Kidney epithelial cell (primary cell): ENCODE measurements at places on chromosomes 4 and X.

DNA sequence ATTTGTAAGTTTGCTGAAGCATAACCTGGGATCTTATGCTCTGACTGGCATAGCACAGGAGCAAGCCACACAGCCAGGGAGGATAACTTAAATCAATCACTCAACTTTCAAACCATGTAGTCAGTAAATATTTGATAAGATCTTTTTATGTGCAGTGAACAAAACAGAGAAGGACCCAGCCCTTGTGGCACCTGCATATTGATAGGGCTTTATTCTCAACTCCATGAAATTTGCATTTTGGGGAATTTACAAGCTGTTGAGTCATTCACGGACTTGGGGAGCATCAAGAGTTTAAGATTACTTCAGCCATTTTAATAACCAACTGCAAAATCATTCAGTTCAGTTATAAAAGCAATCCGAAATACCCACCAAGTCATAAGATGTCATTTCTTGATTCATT lies 122.6 kb downstream of the COMMD8 start:
- no peak for DNase-seq

- DNase-seq, result no peak
Measured at GRCh38 chr4:47933840-47934239, 19.5 kb upstream of the NFXL1 start.

GRCh38 chr4:84913176-84913575 lies 53.3 kb downstream of the WDFY3 start:
- no peak for DNase-seq

DNA sequence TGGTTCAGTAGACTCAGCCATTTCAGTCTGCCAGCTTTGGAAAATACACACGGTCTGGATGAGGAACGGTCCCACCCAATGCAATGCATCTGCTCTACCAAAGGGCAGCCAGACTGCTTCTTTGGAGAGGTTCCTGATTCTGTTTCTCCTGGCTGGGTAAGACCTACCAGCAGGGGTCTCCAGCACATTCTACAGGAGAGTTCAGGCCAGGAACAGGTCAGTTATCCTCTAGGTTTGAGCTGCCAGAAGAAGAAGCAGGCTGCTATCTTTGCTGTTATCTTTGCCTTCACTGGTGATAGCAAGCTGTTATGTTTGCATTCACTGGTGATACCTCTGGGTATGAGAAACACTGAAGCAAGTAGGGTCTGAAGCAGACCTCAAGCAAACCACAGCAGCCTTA lies 45.5 kb upstream of the PBDC1 start:
- DNase-seq, result no peak

- DNase-seq, result no peak
Measured at GRCh38 chr4:139987502-139987850, 166.5 kb downstream of the MAML3 start.

DNA sequence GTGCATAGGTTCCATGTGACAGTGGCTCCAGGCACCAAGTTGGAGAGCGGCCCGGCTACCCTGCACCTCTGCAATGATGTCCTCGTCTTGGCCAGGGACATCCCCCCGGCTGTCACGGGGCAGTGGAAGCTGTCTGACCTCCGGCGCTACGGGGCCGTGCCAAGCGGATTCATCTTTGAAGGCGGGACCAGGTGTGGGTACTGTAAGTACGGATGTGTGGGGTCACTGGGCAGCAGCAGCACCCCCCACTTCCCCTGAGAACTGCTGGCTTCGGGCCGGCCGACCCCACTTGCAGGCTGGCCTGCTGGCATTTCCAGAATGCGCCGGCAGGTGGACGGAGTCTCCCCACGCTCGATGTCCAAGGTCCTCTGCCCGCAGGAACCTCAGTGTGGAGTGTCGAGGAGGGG lies 13.2 kb downstream of the DOK7 start:
- no peak for DNase-seq

- no peak for DNase-seq
Measured at GRCh38 chrX:138651494-138651893, 60.0 kb downstream of the FGF13 start.

GRCh38 chr4:56231410-56231809 lies 155.9 kb downstream of the AASDH start:
- no peak for DNase-seq

GRCh38 chr4:4981427-4981826 lies 37.8 kb downstream of the CYTL1 start:
- DNase-seq, result no peak

DNA sequence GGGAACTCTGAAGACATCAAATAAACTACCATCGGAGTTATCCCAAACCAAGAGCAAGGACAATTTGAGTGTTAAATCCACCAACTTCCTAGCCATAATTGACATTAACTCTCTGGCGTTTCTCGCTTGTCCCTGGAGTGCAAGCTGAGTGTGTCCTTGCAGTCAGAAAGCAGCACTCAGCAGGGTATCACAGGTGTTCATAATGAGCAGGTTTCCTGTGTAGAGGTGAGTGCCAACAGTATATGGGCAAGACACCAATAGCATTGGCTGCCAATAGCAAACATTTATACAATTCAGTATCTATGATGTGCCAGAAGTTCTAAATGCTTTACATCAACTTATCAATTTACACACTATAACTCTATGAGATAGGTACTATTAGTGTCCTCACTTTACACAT lies 11.2 kb downstream of the BLTP1 start:
- no peak for DNase-seq

DNA sequence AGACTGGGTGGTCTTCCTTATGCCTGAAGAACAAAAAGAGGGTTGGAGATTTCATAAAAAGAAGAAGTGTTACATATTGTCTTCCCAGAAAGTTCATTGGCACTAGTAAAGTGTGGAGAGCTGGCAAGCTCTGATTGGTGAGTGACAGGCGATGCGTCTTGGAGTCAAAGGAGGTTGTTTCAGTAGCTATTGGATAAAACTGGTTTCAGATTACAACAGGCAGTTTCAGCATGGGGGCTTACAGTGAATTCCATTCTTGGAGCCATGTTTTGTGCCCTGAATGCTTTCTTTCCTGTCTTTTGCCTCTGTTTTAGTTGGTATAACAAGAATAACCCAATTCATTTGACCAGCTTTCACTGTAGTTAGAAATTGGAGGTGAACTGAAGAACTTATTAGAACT lies 750.5 kb downstream of the ADGRL3 start:
- DNase-seq, result no peak

DNA sequence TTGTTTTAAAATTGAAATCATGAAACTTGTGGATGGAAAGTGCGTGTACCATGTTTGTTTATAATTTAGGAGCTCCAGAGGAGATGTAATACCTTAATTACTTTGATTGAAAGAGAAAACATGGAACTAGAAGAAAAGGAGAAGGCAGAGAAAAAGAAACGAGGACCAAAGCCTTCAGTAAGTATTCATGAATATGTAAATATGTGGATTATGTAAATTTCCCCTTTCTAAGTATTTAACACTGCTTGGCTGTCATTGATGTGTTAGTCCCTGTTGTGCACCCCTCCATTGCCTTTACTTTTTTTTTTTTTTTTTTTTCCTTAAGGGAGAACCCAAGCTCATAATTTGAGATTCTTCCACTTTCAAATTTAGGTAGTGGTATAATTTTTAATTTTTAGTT lies 36.4 kb downstream of the SMARCA5 start:
- DNase-seq, result no peak

DNA sequence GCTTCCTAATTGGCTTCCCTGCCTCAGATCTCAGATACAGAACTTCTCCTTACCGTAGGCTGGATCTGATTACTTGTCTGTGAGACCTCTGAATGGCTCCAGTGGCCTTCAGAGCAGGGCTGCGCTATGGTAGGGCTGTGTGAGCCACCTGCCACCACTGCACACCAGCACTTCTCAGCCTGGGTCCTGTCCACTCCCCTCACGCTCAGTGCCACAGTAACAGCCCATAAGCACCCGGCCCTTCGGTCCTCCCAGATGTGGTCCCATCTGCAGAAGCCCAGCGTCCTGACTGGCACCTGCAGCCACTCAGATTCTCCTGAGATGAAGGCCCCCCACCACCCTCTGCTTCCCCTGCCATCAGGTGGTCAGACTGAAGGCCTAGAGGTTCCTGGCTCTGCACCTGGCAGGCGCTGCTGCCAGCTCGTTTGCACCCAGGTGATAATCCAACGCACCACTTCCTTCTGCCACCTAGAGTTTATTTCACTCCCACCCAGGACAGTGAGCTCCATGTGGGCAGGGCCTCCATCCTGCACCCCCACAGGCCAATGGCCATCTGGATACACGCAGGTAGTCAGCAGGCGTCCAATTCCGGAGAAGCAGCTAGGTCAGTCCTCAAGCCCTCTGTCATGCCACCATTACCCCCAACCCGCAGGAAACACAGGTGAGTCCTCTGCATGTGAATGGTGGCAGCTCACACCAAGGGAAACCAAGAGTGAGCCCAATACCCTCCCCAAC lies 5.4 kb downstream of the WDR1 start:
- DNase-seq, result no peak

- no peak for DNase-seq
Measured at GRCh38 chr4:139077567-139078355, 62.2 kb downstream of the NOCT start.

DNA sequence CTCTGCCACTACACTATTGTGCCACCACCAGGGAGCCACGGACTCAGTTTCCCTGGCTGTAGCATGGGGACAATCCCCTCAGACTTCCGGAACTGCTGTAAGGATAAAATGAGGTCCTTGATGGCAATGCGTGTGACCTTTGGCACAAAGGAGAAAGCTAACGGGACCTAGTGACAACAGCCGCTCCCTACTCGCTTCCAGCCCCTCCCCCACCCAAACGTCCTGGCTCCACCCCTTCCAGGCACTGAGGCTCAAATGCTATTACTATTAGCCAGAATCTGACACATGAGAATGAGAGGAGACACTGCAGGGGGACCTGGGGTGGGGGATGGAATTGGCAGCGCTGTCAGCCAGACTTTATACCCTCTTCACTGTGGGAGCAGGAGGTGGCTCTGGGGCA lies 5.4 kb upstream of the DUSP9 start:
- no peak for DNase-seq

DNA sequence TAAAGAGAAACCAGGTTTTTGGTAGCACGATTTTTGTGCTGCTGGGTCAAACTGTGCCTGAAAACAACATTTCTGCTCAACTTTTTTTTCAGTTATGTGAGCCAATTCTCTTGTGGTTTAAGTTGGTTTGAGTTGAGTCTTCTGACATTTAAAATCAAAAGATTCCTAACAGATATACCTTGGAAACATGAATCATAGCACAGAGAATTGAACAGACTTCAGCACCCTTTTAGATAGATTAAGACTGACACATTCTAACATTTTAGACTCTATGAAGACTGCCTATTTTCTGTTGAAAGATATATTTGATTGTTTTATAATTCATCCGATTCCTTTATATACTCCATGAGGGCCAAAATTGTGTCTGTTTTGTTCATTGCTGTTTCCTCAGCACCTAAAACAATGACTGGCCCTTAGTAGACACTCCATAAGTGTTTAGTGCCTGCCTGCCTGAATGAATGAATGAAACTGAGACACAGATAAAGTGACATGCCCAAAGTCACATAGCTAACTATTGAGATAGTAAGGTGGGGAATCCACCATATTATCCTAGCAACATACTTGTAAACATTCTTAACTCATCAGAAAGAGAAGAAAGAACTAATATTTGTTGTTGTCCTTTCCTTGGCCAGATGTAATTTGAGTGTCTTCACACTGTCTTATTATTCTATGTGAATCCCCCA lies 624.0 kb downstream of the MID1IP1 start:
- no peak for DNase-seq

GRCh38 chr4:94332983-94333590 lies 9.5 kb downstream of the HPGDS start:
- no peak for DNase-seq

DNA sequence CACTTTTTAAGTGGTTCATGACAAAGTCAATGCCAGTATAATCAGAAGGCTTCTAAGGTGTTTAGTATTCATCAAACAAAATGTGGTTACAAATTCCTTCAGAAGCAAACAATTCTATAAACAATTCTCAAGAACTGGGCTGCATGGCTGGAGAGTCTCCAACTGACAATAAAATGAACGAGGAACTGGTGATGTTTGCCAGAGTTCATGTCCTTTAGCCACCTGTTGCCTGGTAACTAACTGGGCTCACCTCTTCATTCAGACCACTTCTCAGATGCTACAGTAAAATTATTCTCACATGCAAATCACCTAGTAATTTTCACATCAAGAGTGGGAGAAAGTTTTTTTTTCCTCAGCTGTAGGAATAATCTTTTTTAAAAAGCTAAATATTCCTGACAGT lies 53.3 kb downstream of the CAMK2D start:
- no peak for DNase-seq

GRCh38 chrX:41275661-41276609 lies 58.0 kb upstream of the DDX3X start:
- DNase-seq, result no peak

- no peak for DNase-seq
Measured at GRCh38 chrX:46117234-46117633, 428.0 kb downstream of the ZNF674 start.

- DNase-seq, result no peak
Measured at GRCh38 chr4:90025248-90025647, 101.9 kb upstream of the CCSER1 start.

GRCh38 chr4:172169871-172170270 lies 356.7 kb downstream of the GALNTL6 start:
- DNase-seq, result no peak

DNA sequence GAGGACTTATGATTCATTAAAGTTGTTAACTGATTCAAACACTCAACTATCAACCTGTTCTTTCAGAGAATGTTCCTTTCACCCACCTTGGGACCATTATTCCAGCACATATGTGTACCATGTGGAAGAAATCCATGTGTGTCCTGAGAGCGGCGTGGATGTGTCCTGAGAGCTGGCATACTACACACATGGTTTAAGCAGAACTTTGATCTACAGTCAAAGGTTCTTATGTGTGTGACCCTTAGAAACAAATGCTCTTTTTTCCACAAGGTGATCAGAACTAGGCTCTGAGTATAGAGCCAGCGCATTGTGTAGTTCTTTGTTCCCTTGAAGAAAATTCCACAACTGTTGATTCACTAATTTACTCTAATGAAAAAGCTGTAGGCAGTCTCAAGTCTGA lies 332.0 kb downstream of the NR3C2 start:
- DNase-seq, result no peak

DNA sequence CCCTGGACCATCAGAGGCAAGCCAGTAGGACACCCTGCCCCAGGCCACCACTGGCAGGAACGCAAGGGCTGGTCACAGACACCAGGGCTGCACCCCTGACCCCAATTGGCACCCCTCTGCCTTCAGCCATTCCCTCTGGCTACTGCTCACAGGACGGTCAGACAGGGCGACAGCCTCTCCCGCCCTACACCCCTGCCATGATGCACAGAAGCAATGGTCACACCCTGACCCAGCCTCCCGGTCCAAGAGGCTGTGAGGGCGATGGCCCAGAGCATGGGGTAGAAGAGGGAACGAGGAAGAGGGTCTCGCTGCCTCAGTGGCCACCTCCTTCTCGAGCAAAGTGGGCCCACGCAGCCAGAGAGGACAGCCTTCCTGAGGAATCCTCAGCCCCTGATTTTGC lies 143.5 kb downstream of the SOWAHB start:
- DNase-seq, result no peak

- no peak for DNase-seq
Measured at GRCh38 chr4:1491328-1492141, 85.3 kb upstream of the NKX1-1 start.
